ENCODE measurements at places on chromosomes 4 and X.

GRCh38 chr4:128416921-128417320 lies 129.3 kb upstream of the PGRMC2 start:
- no peak for DNase-seq

- DNase-seq: no peak
Observed at GRCh38 chr4:138982754-138983153, 32.8 kb upstream of the NOCT start.

- peak; percentile 52 for DNase-seq
Observed at GRCh38 chr4:121950212-121950679, 1.6 kb downstream of the TRPC3 start.

DNA sequence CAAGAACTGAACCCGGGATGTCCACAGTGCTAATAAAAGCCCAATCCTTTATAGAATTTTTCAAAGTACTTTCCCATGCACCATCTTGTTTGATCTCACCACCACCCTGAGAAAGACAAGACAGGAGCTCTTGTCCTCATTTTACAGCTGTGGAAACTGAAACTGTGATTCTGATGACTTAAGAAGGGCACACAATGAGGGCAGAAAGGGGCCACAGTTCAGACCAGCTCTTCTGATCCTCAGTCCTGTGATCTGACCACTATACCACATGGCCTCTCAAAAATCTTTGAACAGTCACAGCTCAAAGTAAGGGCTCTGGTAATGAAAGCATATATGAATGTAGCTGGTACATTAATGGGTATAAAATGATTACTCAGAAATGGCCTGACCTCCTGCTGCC lies 127.3 kb upstream of the CPEB2 start:
- no peak for DNase-seq

- DNase-seq: no peak
Observed at GRCh38 chr4:64747919-64748715, 338.9 kb upstream of the TECRL start.

DNA sequence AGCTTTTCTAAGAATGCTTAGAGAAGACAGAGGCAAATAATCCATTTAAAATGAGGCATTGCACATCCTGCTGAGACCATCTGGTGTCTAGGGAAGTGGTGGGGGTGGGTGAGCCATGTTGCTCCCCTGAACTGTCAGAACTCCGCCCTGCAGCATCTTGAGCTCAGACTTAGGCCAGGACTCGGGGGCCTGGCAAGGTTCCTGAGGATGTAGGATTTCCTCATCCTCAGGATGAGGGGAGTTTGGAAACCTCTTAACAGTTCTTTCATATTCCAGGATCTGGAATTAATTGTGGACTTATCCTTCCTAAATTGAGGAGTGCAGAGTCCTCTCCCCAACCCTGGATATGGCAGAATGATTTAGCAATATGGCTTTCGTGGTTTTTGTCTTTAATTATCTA lies 6.6 kb downstream of the TLL1 start:
- no peak for DNase-seq

DNA sequence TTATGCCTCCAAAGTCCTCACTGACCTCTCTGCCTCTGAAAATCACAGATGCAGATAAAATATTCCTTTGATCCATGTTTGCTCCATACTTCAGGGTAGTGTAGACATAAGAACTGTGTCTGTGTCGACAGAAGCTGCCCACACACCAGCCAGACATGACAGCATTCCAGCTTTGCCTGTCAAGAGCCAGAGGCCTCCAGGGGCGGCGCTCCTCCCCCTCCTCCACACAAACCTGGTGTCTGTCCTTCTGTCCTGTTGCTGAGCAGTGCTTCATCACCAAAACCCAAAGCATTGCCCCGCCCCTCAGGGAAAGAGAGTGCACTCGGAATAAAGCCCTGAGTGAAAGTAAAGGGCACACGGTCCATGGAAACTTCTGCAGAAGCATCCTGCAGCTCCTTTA lies 379.4 kb downstream of the FBXW7 start:
- DNase-seq: no peak

- no peak for DNase-seq
Observed at GRCh38 chr4:22315628-22316027, 200.2 kb downstream of the ADGRA3 start.

- DNase-seq: no peak
Observed at GRCh38 chr4:114807759-114808404, 209.3 kb downstream of the UGT8 start.

GRCh38 chrX:20320461-20321159 lies 53.9 kb upstream of the RPS6KA3 start:
- peak; percentile 23 for DNase-seq

- DNase-seq: no peak
Observed at GRCh38 chr4:124642846-124643245, 69.7 kb downstream of the ANKRD50 start.

DNA sequence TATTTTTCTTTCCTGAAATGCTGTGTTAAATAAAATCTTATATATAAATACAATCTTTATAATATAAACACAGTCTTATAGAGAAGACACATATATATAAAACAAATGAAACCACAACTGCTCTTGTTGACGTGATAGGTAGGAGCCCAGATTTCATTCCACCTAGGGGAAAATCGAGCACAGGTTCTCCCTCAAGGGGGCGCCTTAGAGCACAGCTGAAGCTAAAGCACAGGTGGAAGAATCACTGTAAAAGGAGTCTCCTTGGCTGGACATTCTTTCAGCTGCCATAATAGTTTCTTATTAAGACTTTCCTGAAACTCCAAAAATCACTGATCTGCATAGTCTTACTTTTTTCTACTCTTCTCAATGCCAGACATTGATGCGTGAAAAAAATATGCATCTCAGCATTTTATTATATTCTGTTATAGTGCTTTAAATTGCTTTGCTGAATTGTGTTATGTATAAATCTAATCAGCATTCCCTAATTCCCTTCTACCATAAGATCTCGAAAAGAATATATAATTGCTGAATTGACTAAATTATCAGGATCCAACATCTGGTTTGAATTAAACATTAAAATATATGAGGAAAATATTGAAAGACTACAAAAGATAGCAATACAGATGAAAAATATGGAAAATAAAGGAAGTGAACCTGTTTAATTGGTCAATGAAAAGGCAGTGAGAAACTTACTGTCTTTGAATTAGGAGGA lies 25.5 kb upstream of the RXFP1 start:
- peak; percentile 1 for DNase-seq

DNA sequence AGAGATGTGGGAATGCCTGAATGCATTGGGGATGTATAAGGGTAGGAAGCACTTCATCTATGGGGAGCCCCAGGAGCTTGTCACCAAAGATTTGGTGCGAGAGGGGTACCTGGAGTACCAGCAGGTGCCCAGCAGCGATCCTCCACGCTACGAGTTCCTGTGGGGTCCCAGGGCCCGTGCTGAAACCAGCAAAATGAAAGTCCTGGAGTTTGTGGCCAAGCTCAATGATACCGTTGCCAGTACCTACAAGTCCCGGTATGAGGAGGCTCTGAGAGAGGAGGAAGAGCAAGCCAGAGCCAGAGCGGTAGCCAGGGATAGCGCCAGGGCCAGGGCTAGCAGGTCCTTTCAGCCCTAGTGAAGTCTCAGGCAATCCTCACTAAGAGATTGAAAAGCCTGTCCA lies 3.8 kb downstream of the MAGEB17 start:
- DNase-seq: no peak

GRCh38 chr4:140038031-140038533 lies 115.9 kb downstream of the MAML3 start:
- no peak for DNase-seq

- DNase-seq: no peak
Observed at GRCh38 chr4:23374259-23374658, 515.6 kb downstream of the PPARGC1A start.

DNA sequence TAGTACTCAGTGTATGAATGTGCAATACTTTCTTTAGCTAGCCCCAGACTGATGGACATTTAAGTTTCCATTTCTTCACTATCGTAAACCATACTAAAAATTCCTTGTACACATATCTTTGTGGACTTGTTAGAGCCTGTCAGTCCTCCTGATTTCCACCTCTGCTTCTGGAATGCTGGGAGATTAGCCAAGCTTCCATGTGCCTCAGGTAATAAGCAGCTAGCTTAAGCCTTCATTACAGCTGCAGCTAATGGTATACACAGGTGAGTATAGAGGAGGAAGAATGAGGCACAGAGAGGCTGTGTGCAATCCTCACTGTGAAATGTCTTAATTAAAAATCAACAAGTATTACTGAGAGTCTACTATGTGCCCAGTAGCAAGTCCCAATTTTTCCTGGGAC lies 9.8 kb downstream of the SMIM9 start:
- DNase-seq: no peak

DNA sequence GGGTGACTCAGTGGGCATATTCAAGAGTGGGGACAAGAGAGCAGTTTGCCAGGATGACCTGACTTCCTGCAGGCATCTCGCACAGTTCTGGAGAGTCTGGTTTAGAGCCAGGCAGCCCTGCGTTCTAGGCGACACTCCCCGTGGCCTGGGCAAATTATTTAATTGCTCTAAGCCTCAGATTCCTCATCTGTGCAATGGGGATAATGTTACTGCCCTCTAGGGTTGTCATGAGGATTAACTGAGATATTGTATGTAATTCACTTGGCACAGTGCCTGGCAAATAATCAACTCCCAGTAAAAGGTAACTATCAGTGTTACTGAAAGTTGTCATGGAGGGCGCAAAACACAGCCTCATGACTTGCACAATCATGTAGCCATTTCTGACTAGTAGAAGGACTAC lies 48.8 kb upstream of the PITX2 start:
- no peak for DNase-seq

- DNase-seq: no peak
Observed at GRCh38 chrX:134669378-134670098, 11.3 kb upstream of the PLAC1 start.

DNA sequence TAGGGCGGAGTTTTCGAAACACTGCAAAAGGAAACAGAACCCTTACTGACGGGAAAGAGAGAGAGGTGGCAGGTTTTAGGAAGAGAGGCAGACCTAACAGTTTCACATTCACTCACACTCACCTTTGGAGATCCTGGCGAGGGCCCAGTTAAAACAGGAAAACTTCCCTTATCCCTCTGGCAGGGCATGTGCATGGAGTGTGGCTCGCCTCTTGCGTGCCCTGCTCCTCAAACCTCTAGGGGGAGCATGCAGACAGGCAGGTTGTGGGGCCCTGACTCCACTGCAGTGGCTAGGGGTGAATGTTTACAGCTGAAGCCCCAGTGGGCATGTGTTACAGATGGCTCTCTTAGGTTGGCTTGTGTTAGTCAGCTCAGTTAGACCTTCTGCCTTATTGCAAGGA lies 451.5 kb downstream of the UBE2NL start:
- DNase-seq: no peak
